ENCODE measurements at places on chromosomes 11 and 22.

- DNase-seq, result no peak
These were observed 46.2 kb downstream of the IGF2 start for GRCh38 chr11:2092956-2093412.

DNA sequence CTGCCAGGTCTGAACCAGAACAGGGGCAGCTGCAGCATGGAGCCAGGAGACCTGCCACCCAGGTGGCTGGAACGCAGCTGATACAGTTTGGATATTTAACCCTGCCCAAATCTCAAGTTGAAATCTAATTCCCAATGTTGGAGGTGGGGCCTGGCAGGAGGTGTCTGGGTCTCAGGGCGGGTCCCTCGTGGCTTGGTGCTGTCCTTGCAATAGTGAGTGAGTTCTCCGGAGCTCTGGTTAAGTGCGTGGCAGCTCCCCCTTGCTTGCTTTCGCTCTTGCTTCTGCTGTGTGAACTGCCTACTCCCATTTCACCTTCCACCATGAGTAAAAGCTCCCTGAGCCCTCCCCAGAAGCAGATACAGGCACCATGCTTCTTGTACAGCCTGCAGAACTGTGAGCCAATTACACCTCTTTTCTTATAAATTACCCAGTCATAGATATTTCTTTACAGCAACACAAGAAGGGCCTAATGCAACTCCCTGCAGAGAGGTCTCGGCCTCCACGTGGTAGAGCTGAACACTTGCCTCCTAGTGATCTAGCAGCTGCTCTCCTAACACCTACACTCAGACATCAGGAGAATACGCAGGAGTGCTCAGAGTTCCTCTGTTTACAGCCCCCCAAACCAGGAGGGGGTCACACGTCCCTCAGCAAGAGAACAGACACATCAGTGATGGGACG lies 203.7 kb downstream of the CTTN start:
- peak; percentile 25 for DNase-seq

- no peak for DNase-seq
These were observed 27.2 kb downstream of the SYN3 start for GRCh38 chr22:33030923-33031525.

DNA sequence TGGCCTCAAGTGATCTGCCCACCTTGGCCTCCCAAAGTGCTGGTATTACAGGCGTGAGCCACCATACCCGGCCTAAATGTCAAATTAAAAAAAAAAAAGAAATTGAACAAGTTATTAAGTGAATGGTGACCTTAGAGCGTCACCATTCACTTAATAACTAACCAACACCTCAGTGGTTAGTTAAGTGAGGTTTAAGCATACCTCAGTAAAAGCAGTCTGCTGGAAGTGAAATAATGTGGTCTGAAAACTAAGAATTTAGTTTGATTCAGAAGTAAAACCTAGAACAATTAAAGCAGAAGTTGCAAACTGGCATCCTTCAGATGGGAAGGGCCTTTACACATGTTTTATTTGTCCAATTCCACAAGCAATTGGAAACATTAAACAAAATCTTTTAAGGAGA lies 71.5 kb downstream of the FCHSD2 start:
- DNase-seq, result no peak

DNA sequence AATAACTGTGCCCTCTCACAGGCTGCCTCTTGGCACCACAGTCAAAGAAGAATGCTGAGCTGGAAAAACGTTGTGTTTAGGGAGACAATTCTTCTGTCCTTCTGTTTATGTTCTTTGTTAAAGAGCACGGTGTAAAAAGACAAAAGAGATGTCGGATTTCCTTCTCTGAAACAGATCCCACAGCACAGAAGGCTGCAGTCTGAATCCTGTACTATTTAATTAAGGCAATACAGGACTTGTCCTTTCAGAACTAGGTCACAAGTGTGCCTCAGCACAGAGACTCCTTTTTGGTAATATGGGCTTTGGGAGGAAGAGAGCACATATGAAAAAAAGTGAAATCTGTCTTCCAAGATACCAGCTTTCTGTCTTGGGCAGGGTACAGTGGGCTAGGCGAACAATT lies 201.2 kb downstream of the NTM start:
- no peak for DNase-seq

DNA sequence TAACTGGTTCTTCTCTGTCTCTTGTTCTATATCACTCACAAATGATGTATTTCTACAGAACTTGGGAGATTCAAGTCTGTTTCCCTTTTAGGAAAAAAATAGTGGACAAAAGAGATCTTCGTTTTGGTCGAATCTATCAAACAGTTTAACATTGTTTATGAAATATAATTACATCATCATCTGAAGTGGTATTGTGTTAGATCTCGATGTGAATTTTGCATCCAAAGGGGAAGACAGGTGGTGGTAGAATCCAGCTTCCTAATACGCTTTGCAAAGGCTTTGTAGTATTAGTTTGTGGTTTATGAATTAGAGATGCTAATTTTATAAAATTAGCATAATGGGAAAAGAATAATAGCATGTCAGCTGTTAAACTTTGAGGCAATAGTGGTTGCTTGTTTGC lies 3.4 kb downstream of the SIK2 start:
- DNase-seq, result no peak

GRCh38 chr11:129102225-129102624 lies 89.9 kb downstream of the ARHGAP32 start:
- no peak for DNase-seq

DNA sequence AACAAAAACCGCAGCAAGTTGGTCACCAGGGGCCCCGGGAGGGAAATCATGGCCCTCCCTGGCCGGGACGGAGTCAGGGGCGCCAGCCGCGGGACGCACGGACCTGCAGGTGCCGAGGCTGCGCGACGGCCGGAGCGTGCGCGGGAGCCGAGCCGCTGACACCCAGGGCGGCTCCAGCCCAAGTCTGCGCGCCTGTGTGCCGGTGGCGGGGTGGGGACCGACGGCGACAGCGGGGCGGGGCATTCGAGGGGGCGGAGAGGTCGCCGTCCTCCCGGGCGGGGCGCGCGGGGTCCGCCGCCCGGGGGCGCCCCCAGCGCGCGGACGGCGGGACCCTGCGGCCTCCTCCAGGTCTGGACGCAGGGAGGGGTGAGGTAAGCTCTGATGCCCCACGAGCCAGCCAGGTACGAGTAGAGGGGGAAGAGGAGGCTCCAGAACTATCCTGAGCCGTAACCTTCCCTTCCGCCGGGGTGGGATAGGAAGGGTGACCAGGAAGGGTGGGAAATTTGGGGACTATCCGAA lies at the start of gene ESAM:
ESAM (minus strand) TSS at position 186 of the 519 bp plus-strand sequence; CDS start at position 50, 136 bp downstream.
- DNase-seq, result no peak

GRCh38 chr11:76088511-76088910 lies 117.8 kb downstream of the WNT11 start:
- no peak for DNase-seq

DNA sequence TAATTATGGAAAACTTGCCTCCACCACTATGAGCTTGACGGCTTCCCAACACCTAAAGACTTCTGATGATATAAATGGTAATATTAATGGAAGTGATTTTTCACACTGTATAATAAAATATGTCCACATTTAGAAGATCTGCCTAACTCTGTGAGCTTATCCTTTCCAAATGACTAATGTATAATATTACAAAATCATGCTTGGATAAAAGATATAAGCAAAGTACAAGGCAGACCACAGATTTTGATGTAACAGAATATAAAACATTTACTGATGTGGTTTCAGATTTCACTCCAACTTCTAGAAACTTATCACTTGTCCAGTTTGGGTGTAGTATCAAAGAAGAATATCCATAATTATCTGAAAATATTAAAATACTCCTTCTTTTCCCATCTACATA lies 36.9 kb downstream of the GALNT18 start:
- no peak for DNase-seq

- DNase-seq, result no peak
These were observed 2.8 kb upstream of the RPS19BP1 start for GRCh38 chr22:39535357-39535725.

DNA sequence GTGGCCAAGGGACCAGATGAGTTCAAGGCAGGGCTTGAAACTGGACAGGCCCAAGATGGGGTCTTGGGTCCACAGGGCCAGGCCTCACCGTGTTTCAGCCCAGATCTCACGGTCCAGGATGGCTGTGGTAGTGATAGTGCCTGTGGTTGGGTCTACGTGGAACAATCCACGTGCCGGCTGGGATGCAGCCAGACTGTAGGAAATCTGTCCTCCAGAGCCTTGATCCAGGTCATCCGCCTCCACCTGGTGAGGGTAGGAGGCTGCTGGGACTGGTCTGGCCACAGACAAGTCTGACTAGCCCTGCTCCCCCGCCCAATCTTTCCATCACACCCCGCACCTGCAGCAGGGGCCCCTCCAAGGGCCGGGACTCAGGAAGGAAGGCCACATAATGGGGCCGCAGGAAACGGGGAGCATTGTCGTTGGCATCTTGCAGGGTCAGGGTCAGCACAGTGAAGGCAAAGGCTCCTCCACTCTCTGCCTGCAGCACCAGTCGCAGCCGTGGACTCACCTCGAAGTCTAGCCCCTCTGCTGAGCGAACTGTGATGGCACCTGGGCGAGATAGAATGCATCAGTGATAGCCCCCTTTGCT lies 6.7 kb upstream of the TPP1 start:
- DNase-seq, result no peak

- peak; percentile 29 for DNase-seq
These were observed 1038.5 kb downstream of the NTM start for GRCh38 chr11:132408877-132409276.

GRCh38 chr11:8910649-8911026 lies 351 bp upstream of the AKIP1 start:
- no peak for DNase-seq

- DNase-seq, result no peak
These were observed 3.0 kb upstream of the GRAP2 start for GRCh38 chr22:39897841-39898240.

GRCh38 chr11:66318600-66318970 lies 1.7 kb upstream of the CD248 start:
- DNase-seq, result no peak

GRCh38 chr11:65546217-65546958 lies 11.8 kb downstream of the LTBP3 start:
- DNase-seq, result peak; percentile 93

GRCh38 chr22:42080287-42080686 lies 787 bp downstream of the SMDT1 start:
- no peak for DNase-seq

DNA sequence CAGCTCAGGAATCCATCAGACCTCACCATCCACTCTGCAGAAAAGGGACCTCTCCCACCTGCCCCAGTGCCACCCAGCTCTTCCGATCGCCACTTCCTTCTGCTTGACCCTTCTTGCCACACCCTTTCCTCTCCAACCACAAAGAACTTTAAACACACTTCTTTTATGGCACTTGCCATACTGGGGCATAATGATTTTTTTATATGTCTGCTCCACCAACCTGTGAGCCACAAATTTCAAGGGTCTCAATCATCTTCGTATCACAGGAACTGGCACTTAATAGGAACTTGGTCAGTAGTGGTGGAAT lies 11.7 kb upstream of the MYH9 start:
- DNase-seq, result no peak

GRCh38 chr11:8459711-8460399 lies 134.2 kb downstream of the STK33 start:
- no peak for DNase-seq

GRCh38 chr22:43847376-43848289 lies 14.7 kb downstream of the SULT4A1 start:
- DNase-seq, result no peak

- no peak for DNase-seq
These were observed 5.4 kb downstream of the UFD1 start for GRCh38 chr22:19473578-19473977.

DNA sequence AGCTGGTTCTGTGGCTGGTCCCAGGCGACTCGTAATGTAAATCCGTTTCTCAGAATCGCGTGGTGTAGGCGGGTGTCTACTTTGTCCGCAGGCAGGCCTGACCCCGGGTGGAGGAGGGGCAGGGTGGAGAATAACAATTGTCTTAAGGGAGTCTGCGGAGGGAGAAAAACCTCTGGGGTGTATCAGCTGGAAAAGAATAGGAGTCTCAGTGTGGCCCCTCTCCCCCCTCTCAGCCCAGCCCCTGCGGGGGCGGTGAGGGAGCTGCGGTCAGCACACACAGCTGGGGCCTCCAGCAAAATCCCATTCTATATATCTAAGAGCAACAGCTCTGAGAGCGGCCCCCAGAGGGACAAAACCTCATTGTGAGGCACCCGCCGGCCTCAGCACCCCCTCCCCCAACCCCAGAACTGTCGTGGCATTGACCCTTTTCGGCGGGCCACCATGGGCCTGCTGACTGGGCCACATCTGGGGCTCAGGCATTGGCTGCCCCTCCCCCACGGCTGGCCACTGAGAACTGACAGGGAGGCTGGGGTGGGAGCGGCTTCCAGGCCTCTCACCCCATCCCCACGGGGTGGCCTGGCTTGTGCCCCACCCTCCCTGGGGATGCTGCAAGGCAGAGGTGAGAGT lies 2.7 kb upstream of the MYRF start:
- DNase-seq, result no peak

DNA sequence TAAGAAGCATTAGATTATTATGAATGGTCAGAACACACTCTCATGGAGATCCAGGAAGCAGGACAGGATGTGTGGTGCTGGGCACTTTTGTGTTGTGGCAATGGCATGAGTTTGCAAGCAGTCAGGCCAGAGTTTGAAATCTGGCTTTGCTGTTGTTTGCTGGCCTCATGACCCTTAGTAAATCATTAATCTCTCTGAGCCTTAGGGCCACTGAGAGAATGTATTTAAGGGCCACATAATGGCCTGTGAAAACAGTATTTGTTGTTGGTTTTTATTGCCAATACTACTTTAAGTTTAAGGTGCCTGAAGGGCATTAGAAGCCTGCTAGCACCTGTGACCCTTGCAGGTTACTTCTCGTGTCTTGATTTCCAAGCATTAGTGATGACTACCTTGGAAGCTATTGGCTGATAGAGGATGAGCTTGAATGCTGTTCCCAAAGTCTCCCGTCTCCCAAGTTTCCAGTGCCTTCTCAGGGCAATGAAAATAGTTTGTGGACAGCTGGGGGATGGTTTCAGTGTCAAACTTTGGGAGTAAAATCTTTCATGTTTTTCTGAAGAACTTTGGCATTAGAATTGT lies 24.6 kb downstream of the STIM1 start:
- DNase-seq, result no peak

- DNase-seq, result no peak
These were observed 115.9 kb downstream of the CASP12 start for GRCh38 chr11:104782377-104782754.

DNA sequence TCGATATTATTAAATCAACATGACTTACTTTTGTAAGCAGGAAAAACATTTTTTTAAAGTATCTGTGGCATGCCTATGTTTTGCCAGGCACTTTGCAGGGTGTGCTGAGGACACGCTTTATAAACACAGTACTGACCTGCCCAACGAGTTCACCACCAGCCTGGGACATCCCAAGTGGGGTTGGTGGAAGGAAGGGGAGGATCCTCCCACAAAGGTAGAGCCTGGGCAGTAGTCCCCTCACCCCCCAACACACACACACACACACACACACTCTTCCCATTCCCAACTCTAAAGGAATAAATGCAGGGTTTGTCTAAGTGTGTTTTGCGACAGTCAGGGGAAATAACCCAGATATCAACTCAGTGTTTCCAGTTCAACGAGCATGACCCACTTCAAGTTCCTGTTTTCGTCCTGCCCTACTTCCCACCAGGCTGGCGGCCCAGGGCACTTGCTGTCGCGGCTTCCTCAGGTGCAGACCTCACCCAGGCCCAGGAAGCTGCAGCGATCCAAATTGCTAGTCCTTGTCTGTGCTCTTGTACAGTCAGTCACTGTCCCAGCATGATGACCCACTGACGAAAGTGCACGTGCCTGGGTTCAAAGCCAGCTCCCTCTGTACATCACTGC lies 3.1 kb downstream of the CERK start:
- no peak for DNase-seq

Measured in NCI-H187 (cell line).